ENCODE measurements at places on chromosomes 11 and 22.

- no peak for DNase-seq
Observed at GRCh38 chr22:19123936-19124335, 1.7 kb upstream of the DGCR2 start.

DNA sequence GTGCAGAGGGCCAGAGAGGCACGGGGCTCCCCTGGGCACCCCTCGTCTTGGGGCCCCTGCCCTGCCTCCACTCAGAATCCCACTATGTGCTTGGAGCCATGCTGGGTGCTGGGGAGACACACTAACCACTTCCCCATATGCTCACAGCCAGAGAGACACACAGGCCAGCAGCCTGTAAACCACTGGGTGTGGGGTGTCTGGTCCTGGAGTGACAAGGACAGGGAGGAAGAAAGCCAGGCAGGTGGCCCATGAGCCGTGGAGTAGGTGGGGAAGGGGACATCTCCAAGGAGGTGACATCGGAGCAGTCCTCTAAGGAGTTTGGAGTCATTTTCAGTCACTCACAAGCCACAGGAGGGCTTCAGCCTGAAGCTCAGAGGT is 58.9 kb downstream of the CDKN1C start:
- no peak for DNase-seq

- DNase-seq, result peak; percentile 75
Observed at GRCh38 chr11:64355078-64355940, 3.7 kb upstream of the RPS6KA4 start.

DNA sequence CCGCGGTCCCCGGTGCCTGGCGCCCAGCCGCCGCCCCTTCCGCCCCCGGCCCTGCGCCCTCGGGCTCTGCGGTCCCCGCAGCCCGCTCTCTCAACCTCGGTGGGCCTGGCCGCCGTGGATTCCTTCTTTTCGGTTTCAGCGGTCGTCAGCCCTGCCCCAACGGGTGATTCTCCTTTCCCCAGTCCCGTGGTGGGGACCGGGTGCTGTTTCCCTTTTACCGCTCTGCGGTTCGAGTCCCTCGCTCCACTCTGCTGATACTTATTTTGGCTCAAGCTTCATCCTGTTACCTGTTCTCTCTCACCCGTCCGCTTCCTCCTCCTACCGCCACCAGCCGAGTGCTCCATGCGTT is 494 bp downstream of the ZDHHC5 start:
- no peak for DNase-seq

DNA sequence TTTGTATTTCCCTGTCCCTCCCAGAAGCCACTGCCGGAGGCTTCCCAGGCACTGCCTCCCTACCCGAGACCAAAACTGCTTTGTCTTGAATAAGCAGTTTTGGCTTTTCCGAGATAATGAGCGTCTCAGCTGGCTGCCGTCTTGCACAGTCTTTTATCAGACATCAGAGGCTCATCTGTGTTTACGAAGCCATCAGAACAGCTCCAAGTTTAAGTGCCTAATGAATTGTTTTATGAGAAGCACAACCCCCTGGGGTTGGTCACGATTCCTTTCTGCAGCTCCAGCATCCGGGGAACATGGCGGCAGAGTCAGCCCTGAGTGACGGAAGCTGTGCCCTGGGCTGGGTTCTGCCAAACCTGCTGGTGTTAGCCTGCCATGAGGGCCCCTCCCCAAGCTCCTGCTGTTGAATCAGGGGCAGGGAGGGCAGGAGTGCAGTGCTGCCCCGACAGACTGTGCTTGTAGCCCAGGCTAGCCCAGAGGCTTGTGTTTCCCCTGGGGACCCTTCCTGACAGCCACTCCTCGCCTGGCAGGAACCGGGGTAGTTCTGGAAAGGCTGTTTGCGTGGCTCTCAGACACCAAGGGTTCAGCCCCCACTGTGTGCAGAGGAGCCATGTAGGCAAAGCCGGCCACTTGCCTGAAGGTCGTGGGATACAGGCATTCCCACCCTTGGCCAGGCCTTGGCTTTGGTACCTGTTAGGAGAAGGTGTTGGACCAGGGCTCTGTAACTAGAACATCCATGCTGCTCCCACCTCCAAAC is 96.1 kb downstream of the MORC2 start:
- DNase-seq, result no peak

GRCh38 chr11:45644981-45645889 is 20.2 kb downstream of the CHST1 start:
- no peak for DNase-seq

All from activated CD4-positive, alpha-beta T cell treated with anti-CD3 and anti-CD28 coated beads, Interleukin-2, amount 10 ng/mL, durations not matched to agents 24 days and 14 days (primary cell).